Stimulated activated CD8-positive, alpha-beta memory T cell treated with anti-CD3 and anti-CD28 coated beads, Interleukin-2, amount 100 ng/mL, for 1 hour (primary cell): ENCODE measurements at places on chromosomes 6 and 20.

- DNase-seq, result no peak
Observed at GRCh38 chr6:128952902-128953301, 70.0 kb downstream of the LAMA2 start.

GRCh38 chr20:1879369-1879768 is 15.8 kb upstream of the SIRPA start:
- DNase-seq, result no peak

- no peak for DNase-seq
Observed at GRCh38 chr6:76681781-76682180, 609.3 kb upstream of the IMPG1 start.

DNA sequence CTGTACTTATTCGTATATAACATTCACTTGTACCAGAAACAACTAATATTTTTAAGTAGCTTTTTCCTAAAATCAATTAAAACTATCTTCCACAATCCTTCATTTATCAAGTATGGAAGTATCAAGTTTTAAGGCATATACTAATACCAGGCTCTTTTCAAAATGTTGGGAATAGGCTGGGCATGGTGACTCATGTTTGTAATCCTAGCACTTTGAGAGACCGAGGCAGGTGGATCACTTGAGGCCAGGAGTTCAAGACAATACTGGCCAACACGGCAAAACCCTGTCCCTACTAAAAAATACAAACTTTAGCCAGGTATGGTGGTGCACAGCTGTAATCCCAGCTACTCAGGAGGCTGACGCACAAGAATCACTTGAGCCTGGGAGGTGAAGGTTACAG is 25.7 kb upstream of the PLN start:
- no peak for DNase-seq

GRCh38 chr6:167302796-167303195 is 11.7 kb downstream of the UNC93A start:
- no peak for DNase-seq

- no peak for DNase-seq
Observed at GRCh38 chr20:64253443-64253842, 2.1 kb upstream of the PCMTD2 start.

DNA sequence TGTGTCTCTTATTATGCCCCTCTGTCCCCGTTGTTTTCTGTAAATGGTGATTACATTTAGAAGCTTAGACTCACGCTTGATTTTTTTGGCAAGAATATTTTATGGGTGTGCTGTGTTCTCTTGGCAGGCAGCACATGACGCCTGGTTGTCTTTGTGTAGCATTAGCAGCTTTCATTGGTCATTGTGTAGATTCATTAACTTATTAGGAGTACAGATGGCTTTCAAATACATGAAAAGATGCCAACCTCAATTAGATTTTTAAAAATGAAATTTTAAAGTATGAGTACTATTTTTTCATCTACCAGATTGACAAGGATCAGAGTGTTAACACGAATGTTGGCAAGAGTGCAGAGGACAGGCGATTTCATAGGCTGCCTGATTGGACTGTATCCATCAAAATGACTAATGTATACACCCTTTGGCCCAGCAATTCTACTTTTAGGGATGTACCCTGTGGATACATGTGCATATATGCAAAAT is 15.2 kb downstream of the COX4I2 start:
- no peak for DNase-seq

- DNase-seq, result no peak
Observed at GRCh38 chr6:43496370-43497128, 13.6 kb downstream of the LRRC73 start.

DNA sequence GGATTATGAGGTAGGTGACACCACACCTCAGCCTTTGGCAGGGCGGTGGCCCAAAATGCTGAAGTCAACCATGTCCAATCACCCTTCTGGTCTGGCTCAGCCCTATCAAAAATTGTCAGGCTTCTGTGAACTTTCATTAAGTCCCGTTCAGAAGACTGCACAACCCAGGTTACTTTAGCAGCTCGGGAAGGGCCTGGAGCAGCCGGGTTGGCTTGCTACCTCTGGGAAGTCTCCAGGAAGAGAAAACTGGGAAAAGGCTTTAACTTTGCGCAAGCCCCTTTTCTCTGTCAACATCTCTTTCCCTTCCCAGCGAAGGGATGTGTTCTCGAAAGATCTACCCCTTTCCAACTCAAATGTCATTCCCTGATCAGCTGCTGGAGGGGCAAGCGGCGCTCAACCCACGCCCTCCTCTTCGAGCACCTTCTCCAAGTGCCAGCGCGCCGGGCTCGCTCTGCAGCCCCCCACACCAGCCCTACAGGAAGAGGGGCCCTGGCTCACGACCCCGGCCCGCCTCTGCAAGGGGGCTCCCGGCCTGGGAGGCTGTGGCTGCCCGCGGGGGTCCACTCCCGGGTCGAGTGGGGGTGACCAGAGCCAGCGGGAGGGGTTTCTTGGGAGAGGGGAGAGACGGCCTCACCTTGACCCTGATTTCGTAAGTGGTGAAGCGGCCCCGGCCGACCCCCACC is 573 bp downstream of the SNX3 start:
- no peak for DNase-seq

GRCh38 chr20:61775423-61775822 is 290.3 kb downstream of the TAF4 start:
- no peak for DNase-seq

GRCh38 chr6:16760516-16761470 is at the start of gene ATXN1:
TSS of gene ATXN1 (minus strand) at chr6:16761460.
- no peak for DNase-seq

DNA sequence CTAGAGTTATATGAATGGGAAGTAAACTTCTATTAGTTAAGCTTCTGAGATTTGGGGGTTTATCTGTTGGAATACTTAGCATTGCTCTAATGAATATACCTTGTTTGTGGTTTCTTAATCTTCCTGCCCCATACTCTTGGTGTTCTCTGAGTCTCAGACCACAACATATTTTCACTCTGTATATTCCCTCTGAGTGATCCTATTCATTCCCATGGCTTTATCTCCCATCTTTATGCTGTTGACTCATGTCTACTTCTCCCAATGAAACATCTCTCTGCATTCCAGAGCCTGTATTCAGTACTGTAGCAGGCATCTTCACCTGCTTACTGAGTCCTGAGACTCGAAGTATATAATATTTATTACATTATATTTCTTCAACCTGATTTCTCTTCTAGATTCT is 283.7 kb upstream of the MAP3K7 start:
- no peak for DNase-seq

DNA sequence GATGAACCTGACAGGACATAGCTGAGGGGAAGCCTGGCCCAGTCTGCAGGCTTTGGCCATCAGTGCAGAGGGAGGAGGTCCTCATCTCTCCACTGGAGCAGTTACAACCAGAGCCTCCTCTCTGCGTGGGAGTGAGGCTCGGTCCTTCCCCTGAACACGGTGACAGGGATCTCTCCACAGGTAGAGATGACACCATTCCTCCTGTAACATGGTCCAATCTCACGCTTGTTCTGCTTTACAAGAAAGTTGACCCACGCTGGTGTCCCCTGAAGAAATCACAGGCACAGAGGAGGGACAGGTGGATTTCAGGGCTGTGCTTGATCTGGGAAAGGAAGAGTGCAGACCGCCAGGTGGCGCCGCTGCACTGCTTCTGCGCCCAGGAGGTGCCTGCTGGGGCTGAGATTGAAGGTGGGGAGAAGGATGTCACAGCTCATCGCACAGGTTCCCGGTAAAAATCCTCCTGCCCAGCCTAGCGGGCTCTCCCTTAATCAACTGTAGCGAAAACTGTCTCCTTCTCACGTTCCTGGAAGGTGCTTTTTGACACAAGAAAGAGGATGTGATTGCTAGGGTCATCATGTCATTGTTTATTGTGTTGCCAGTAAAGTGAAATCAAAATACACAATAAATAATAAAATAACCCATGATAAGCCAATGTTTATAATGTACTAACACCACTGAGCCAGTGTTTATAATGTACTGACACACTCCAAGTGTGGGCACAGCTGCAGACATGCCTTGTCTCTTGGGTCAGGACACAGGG is 20.4 kb downstream of the HLA-G start:
- peak; percentile 77 for DNase-seq

- no peak for DNase-seq
Observed at GRCh38 chr20:48841875-48842529, 14.2 kb upstream of the PREX1 start.

GRCh38 chr6:103255132-103255531 is 1604.6 kb downstream of the HACE1 start:
- no peak for DNase-seq

DNA sequence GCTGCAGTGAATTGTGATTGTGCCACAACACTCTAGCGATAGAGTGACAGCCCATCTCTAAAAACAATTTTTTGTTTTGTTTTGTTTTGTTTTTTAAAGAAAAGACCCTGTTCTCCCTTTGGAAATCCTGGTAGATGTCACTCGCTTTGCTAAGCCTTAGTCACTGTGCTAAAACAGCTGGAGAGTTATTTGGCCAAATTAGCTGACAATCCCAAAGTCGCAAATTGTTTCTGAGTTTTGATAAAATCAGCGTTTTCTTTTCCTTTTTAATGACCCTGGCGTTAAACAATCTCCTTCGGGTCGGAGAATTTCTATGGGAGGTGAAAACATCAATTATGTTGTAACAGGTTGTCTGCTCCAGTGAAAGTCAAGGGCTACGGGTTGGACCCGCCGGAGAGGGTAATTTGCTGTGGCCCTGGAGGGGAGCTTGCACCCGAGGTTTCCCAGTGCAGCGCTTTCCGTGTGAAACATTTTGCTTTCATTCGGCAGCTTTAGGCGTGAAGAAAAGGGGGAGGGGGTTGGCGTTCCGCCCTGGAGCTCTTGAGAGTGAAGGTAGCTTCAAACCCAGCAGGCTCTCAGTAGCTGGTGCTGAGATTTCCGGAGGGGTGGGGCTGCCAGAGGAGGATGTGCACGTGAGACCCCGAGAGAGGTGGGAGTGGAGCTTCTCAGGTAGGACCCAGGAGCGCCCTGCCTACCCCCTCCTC is 296.6 kb downstream of the PHACTR1 start:
- DNase-seq, result no peak

- DNase-seq, result no peak
Observed at GRCh38 chr6:52407467-52407866, 12.7 kb upstream of the EFHC1 start.

GRCh38 chr20:54204481-54204880 is 3.4 kb upstream of the PFDN4 start:
- no peak for DNase-seq

GRCh38 chr6:157420497-157420896 is 39.5 kb downstream of the ZDHHC14 start:
- DNase-seq, result no peak

DNA sequence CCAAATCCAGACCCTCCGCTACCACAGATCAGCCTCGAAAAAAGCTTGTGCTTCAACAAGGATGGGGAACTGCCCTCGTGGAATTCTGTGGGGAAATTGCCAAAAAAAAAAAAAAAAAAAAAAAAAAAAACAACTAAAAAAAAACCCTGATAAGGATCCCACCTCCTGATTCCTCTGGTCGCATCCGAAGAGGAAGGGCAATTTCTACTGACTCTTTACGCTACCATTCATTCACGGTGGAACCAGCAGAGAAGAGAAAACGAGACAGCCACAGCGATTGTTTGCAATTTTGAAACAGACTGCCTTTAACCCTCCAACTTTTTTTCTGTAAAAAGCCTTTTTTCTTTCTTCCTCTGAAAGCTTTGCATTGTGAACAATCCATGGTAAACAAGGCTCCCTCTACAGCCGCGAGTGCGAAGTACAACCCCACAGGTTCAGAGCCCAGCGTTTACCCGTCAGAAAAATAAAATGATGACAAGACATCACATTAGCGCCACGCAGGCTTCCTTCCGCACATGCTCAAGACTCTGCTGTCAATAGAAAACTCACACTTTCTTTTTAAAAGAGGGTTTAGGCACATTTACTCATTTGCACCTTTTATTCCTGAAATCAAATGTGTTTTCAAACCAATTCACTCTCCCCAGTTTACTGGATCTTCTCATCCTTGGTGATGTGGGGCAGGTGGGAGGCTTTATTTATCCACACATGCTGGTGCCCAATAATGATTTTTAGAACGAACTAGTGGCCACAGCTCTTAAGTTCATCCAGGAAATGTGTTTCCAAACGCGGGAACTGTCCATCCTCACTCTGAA is 100.0 kb downstream of the NOL4L start:
- DNase-seq, result peak; percentile 67

- DNase-seq, result no peak
Observed at GRCh38 chr6:105317607-105318533, 85.0 kb downstream of the PREP start.

- DNase-seq, result peak; percentile 31
Observed at GRCh38 chr6:138161338-138162110, at the start of gene ARFGEF3. TSS of gene ARFGEF3 (plus strand) at chr6:138161939. CDS start at chr6:138162087, 148 bp downstream.

- DNase-seq, result no peak
Observed at GRCh38 chr6:149065658-149066556, 251.6 kb upstream of the TAB2 start.

DNA sequence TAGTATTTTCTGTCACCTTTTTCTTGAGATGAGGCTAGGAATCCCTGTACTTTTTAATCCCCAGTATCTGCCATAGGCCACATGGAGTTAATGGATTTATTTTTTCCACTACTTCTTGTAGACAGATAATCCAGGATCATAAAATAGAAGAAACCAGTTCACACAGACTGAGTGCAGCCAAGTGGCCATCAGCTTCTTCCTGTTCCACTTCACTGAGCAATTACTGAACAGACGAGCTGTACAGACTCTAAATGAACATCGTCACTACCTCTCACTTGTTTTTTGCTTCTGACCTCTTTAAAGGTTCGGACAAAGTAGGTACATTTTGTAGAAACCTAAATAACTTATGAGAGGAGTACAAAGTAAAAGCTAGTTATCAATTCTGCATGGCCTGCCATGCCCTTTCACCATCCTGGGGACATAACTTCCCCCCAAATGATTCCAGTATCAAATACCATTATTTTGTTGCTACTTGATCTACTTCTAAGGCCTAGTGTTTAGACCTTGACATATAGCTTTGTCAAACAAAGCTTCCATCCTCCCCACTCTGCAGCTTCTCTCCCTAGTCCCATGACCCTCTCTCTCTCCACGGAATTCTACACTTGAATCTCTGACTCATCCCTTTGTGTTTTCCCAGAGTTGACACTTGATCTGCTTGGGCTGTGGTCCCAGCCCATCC is 34.4 kb upstream of the ARHGAP18 start:
- no peak for DNase-seq

DNA sequence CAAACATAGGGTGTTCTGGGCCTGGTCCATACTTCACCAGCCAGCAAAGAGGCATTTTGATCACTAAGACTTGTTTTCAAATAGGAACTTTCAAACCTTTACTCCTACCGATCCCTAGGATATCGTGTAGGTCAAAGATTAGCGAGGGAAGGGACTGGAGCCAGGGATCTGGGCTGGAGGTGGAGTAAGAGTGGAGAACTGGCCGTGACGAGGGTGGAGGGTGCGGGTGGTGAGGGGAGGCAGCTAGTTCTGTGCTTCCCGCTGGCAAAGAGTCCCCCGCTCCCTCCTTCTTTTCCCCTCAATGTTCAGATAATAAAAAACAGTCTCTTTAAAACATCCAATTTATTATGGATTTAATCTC is 189.2 kb downstream of the FOXC1 start:
- DNase-seq, result no peak

- no peak for DNase-seq
Observed at GRCh38 chr20:31516651-31517050, 2.4 kb downstream of the HM13 start.

GRCh38 chr20:47453167-47453782 is 48.4 kb upstream of the NCOA3 start:
- DNase-seq, result no peak
